ENCODE measurements at places on chromosomes 12 and 14.

DNA sequence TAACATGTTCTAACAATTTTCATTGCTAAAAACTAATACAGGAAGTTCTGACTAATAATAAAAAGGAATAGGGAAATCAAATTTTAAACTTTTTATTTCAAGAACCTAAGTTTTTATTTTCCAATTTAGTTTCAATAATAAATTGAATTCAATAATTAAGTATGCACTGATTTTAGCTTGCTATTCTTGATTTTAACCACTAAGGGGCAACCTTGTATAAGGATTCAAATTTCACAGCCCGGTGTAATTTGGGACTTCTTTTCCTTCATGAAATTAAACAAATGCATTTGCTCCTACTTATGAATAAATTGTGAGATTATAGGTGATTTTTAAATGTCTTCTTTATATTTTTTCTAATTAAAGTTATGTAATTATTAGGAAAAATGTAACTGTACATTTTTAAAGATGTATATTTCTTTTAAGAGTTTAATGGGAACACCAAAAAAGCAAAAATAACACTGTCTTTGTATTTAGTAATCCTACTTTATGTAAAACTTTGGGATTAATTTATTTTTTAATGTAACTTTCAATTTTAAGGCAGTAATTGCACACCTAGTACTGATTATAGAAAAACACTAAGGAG, 241.4 kb upstream of the PDZRN4 start:
- peak; percentile 62 for DNase-seq

DNA sequence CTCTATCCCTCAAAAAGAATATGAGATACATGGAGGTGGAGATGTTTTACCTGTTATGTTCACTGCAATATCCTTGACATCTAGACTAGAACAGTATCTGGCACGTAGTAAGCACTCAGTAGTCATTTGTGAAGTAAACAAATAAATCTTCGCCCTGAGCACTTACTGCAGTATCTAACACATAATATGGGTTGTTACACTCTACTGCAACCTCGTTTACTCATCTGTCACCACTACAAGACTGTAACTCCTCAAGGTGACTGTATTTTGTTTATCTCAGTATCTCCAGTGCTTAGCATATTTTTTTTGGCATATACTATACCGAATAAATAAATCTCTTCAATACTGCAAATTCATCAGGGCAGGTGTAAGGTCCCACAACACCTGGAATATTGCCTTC, 66.1 kb downstream of the WASHC3 start:
- no peak for DNase-seq

DNA sequence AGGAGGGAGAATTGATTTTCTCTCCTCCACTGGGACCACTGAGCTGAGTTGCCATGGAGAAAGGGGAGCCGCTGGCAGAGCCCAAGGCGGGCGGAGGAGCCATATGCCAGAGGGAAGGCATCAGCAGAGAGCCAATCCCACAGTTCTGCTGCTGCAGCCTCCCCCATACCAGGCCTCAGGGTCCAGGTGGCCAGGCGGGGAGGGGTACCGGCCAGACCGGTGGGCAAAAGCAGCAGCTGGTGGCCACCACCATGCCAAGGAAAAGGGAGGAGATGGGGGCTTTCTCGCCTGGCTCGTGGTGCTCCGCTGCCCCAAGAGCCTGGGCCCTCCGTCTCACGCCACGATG, 72.8 kb downstream of the PITPNM2 start:
- peak; percentile 63 for DNase-seq

DNA sequence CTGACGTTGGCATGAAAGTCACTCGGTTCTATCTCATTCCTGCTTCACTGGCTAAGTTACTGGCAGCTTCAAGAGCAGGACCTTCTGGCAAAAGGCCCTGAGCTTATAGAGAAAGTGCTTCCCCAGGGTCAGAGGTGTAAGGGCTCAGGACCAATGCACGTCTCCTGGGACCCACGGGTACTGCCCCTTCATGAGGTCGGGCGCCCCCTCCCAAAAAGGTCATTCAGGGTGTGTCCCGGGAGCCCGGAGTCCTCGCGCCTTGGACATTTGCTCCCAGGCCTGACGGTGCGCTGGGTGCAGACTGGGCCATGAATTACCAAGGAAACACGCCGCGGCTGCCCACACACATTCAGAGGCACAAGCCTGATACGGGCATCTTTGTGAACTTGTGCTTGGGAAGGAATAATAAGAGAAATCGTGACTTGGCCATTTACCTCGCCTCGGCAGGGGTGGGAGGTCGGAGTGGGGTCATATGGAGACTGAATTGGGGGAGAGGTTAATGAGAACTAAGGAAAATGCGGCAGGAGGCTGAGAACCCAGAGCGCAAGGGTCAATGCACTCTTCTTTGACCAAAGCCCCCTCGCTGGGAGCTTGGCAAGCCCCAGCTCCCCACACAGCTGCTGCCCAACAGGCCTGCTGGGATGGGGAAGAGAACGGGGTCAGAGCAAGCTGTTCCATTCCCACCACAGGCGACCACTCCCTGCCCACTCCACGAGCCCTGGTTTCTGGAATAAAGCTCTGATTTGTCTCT, 15.7 kb upstream of the SLC6A12 start:
- peak; percentile 77 for DNase-seq

DNA sequence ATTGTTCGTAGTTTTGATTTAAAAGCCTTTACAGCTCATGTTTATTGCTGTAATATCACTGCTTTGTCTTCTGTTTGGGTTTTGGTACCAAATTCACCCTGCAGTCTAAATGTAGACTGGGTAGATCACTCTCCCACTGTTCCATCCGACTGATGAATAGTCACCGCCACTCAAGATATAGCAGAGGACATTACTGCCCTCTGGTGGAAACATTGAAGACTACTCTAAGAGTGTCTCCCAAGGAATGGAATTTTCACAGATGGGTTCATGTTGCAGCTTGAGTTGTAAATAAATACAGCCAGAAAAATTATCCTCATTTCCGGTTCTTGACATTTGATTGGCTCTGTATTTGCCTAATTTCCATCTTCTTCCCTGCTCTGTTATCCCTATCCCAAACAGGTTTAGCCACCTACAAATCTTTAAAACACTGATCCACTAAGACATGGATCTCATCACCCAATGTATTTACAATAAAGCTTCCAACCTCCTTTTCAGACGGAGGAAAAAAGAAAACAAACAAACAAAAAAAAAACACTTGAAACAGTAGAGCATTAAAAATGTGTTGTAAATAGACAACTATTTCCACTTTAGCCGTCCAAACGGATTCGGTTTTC, 198.3 kb upstream of the CPNE8 start:
- peak; percentile 53 for DNase-seq

GRCh38 chr14:76349993-76350392, 25.9 kb upstream of the ESRRB start:
- no peak for DNase-seq

- DNase-seq: no peak
Measured at GRCh38 chr14:103111232-103111868, 11.9 kb upstream of the TNFAIP2 start.

DNA sequence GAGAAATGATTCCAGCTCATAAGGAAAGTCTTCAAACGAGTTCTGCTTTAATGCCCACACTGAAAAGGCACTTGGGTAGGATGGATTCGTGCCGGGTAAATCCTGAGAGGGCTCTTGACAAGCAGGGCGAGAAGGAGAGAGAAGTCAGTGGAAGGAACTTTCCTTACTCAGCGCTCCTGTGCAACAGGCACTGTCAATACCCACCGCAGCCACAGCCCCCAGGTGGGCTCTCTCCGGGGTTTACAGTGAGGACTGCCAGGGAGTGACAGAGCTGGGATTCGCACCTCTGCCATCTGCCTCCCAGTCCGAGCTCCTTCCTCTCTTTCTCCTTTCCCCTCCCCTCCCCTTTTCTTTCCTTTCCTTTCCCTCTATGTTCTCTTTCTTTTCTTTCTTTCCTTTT, 118.7 kb downstream of the BEGAIN start:
- no peak for DNase-seq

DNA sequence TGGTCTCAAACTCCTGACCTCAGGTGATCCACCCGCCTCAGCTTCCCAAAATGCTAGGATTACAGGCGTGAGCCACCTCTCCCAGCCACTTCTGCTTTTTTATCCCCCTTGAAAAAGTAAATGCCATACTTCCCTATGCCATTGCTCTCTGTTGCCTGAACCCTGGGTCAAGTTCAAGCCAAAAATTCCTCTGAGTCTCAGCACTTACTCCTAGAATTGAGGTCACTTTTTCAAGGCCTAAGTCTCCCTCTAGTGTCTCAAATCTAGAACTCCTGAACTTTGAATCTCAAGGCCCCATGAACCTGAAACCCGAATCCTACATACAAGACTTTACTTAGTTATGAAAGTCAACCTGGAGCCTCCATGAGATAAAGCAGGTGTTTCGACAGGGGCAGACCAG, 1.4 kb upstream of the APOBEC1 start:
- peak; percentile 9 for DNase-seq

GRCh38 chr12:49348781-49349180, 2.1 kb downstream of the DNAJC22 start:
- no peak for DNase-seq

DNA sequence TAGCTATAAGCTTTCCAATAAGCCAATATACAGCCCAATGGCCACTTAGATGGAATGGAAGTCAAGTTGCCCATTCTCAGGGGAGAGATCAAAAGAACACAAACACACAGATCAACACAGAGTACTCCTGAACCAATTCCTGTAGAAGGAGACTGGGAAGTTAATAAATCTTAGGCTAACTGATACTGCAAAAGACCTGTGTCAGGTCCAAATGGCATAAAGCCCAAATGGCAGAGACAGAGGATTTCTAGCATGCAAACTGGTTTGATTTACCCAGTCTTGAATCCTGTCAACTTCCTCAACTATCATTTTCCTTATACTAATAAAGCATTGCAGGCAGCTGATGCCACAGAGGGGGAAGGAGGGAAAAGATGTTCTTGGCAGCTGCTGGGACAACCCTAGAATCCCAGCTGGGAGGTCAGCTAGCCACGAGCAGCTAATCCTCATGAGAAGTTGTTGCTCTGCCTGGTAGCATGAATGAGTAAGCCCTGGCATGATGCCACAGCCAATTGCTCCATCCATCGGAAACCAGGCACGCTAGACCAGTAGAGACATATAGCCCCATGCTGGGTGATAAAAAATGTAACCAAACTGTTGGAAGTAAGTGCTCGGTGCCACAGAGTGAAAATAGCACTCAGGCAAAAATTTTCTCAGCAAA, 26.2 kb downstream of the ANG start:
- no peak for DNase-seq

DNA sequence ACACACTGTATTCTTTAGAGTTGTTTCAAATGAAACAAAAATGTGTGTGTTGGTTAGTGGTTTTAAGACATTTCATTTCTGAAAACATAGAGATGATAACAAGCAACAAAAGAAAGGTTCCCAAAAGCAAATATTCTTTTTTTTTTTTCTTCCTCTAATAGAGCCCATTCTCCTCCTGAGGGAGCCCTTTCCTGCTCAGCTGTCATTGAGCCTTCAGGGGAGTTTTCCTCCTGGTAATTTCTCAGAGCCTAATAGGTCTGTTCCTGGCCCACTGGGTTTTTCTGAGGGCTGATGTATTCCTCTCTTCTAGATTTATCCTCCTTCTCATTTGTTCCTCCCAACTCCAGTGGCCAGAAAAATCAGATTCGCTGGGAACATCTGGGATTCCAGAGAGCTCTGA, 654.5 kb downstream of the NOVA1 start:
- no peak for DNase-seq

DNA sequence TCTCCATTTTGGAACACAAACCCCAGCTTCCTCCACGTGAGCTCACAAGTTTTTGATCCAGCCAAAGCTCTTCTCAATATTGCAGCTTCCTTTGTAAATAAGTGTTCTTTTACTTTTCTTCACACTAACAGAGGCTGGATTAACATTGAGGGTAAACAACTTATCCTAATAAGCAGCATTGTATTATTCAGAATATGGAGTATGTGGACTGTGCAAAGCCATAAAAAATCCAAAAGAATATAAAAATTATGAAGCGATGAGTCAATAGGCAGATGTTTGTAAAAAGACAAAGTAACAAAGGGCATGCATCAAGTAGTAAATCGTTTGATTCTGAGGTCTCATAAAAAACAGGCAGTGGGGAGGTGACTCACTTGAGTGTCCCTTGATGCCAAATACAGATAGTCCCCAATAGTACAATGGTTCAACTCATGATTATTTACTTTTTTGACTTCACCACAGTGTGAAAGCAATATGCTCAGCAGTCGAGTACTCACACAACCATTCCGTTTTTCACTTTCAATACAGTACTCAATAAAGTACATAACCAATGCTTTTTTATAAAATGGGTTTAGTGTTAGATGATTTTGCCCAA, 23.1 kb upstream of the KCNK10 start:
- no peak for DNase-seq

GRCh38 chr12:46794593-46795190, 31.1 kb downstream of the SLC38A4 start:
- no peak for DNase-seq

GRCh38 chr12:44143175-44143574, 307.3 kb downstream of the TMEM117 start:
- peak; percentile 91 for DNase-seq

Data from cerebellar cortex (tissue), 1 donor.